C1 segment of cervical spinal cord (tissue), 14 donors: ENCODE measurements at places on chromosomes 16 and 17.

DNA sequence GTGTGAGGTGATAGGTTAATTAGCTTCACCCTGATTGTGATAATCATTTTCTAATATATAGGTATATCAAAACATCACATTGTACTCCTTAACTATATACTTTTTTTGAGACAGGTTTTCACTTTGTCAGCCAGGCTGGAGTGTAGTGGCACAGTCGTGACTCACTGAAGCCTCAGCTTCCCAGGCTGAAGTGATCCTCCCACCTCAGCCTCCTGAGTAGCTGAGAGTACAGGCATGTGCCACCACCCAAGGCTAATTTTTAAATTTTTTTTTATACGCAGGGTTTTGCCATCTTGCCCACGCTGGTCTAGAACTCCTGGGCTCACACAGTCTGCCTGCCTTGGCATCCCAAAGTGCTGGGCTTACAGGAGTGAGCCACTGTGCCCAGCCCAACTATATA lies 455.3 kb upstream of the MAF start:
- DNase-seq = no peak

DNA sequence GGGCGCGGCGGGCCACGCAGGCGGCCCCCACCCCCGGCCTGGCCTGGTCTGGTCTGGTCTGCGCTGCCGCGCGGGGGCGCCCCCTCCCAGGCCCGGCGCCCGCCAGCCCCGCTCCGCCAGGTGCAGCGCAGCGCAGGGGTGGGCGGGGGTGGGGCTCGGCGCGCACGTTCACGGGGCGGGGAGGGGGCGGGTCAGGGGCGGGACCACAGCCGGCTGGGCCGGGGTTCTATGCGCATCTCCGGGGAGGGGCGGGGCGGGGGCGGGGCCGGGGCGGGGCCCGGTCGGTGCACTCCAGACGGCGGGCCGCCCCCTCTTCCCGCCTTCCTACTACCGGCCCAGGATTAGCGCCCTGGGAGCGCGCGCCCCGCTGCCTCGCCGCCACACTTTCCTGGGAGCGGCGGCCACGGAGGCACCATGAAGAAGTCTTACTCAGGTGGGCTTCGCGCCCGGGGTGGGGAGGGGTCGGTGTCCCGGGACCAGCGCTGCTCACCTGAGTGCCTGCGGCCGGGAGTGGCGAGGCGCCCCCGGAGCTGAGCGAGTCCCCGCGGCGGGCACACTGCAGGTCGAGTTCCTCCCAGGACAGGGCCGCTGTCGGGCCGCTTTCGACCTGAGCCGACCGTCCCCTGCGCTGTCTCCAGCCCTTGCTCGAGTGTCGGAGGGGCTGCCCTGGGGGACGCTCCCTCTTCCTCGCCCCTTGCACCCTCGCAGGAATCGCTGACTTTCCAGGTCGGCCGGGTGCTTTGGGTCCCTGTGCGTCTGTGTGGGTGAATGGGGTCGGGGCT lies 140.5 kb downstream of the SEC14L1 start:
- DNase-seq = peak; percentile 78

- DNase-seq = no peak
Observed at GRCh38 chr17:8190506-8190905, 526 bp upstream of the BORCS6 start.

GRCh38 chr17:40219594-40220338 lies 662 bp downstream of the WIPF2 start:
- peak; percentile 69 for DNase-seq

- DNase-seq = peak; percentile 64
Observed at GRCh38 chr17:45143767-45144198, 4.5 kb upstream of the HEXIM1 start.
